ENCODE measurements at places on chromosomes 2 and 18.

DNA sequence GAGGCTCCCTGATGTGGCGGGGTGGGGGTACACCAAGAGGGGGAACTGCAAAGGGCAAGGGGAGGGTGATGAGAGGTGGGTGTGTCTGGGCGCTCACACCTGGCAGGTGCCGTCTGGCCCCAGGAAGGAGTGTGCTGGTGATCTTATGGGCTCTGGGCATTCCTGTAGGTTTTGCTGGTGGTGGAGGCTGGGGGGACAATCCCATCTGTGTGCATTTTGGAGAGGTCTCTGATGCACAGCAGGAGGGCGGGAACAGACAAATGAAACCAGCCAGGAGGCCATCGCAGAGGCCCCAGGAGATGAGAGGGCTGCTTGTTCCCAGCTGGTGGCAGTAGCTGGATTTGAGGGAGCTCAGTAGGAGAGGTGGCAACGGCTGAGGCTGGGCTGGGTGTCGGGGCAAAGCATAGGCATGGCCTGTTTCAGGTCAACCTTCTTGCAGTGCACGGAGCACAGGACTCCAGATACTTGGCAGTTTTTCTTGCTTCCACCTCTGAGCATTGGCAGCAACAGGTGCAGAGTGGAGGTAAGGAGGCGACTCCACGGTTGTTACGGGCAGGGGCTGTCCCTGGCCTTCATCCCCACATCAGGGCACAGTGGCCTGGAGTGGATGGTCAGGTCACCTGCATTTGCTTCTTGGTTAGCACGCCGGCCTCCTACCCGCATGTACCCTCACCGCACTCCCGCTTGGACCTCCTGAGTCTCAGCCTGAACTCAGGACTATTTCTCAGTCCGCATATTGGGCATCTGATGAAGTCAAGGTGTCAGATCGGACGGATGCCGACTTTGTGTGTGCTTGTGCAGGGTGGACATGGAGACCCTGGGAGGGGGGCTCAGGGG lies 194.2 kb upstream of the HDAC4 start:
- DNase-seq = no peak

DNA sequence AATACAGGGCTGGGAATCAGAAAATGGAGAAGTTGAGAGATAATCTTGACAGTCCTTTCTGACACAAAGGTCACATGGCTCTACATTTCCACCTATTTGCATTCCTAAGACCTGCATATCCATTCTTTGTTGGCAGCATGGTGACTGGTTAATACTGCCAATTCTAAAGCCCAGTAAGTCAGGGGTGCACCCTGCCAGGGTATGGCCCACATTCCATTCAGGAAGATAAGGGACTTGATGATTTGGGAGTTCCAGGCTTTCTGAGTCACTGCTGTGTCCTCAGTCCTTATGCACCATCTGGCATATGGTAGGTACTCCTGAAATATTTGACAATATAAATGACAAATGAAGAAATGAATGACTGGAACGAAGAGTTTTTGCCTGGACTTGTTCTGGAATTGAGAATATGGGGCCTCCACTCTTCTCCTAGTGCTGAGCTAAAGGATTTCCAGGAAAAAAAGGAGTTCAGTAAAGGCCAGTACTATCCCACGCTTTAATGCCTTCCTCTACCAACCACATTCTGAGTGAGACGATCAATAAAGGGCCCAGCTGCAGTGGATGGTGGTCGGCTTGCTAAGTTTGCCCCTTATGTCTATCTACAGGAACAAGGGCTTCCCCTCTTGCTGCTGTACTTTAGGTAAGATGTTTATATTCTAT lies 31.7 kb upstream of the EIF2AK3 start:
- no peak for DNase-seq

GRCh38 chr2:149033716-149034115 lies 4.8 kb upstream of the LYPD6B start:
- no peak for DNase-seq

DNA sequence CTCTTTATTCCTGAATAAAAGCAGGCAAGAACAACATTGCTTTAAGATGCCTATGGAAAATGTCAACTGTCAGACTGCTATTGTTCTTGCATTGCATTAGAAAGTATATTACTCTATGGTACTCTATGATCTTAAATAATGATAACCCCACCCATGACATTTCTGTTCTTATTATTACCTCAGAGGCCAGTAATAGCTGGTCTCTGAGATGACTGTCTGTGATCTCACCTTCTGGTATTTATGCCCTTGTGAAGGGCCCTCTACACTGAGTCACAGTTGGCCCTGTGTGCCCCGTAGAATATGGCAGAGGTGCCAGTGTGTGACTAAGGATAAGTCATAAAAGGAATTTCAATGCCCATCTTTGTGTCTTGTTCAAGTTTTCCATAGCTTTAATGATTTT lies 61.0 kb downstream of the SPP2 start:
- no peak for DNase-seq

GRCh38 chr2:158647436-158648231 lies 147.5 kb upstream of the DAPL1 start:
- no peak for DNase-seq

GRCh38 chr18:35095983-35096676 lies 54.9 kb downstream of the MAPRE2 start:
- no peak for DNase-seq

- no peak for DNase-seq
These were observed 170.4 kb upstream of the TANK start for GRCh38 chr2:160989778-160990177.

- DNase-seq = no peak
These were observed 96.9 kb downstream of the CTAGE1 start for GRCh38 chr18:22320771-22321170.

- no peak for DNase-seq
These were observed 71.3 kb upstream of the ACKR3 start for GRCh38 chr2:236498369-236498768.

GRCh38 chr2:24711865-24712264 lies 81.3 kb downstream of the PTRHD1 start:
- DNase-seq = no peak

- no peak for DNase-seq
These were observed 120.8 kb downstream of the BABAM2 start for GRCh38 chr2:28011322-28011737.

GRCh38 chr2:157489983-157490382 lies 46.1 kb upstream of the CYTIP start:
- DNase-seq = no peak

GRCh38 chr2:26988058-26988860 lies 17.8 kb downstream of the MAPRE3 start:
- DNase-seq = no peak

- DNase-seq = no peak
These were observed 8.5 kb downstream of the MEIS1 start for GRCh38 chr2:66443186-66443978.

Measured in bone marrow (tissue), 2 donors.